Stimulated activated CD4-positive, alpha-beta T cell treated with anti-CD3 and anti-CD28 coated beads, Interleukin-2, amount 100 ng/mL, for 24 hours (primary cell): ENCODE measurements at places on chromosomes 2 and 18.

DNA sequence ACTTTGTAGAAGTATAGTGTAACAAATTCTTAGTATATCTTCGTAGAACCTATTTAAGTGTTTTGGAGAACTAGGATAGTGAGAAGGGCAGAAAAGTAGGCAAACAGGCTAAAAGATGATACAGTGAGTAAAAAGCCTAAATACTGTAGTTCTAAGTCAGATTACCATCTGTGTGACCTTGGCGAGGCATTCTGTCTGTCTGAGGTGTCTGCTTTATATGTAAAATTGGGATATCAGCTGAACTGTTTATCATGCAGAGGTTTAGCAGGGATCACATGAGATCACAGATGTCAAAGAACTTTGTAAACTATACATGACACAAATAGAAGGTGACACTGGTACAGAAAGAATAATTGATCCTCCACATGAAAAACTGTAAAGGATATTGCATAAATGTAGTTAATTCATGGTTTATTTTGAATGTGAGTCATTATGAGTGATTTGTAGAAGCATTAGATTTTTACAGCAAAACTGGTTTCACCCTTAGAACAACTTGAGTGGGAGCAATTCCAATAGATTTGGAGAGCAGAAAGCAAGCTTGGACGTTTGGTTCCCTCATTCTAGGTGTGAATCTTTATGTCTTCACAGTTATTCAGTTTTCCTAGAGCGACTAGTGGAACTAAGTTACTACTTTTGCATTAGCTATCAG lies 41.9 kb downstream of the TAF1B start:
- no peak for DNase-seq

DNA sequence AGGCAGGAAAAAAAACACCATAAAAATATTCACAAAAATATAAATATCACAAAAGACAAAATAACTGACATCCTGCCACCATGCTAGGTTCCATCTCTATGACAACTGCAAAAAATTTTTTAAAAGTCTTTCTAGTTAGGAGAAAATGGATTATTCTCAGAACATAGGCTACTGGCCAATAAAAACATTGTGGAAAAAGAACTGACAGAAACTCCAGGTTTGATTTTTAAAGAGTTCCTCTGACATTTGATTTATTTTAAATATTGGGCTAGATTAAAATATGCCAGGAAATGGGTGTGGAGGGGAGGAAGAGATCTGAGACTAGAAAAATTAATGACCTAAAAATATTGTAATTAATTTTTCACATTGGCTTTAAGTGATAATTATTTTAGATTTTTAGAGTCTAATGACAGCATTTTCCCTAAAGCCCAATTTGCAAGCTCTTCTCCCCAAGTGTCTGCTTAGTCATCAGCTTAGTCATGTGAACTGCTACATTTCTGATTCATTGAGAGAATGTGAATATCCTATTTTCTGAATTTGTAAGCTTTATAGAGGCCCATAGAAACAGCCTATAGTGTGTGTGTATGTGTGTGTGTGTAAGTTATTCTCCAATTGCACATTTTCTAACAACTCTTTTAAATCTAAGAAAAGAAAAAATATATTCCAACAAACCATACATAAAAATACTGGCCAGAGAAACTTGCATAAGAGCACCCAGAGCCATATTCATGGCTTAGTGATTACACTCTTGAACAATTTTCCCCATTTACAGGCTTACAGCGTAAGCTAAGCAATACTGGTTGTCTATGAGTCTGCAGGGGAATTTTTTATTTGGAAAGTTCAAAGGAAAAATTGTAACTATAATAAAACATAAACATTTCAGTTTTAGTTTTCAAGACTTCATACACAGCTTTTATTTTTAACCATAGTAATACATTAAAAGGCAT lies 48.4 kb downstream of the TMEFF2 start:
- DNase-seq = no peak

DNA sequence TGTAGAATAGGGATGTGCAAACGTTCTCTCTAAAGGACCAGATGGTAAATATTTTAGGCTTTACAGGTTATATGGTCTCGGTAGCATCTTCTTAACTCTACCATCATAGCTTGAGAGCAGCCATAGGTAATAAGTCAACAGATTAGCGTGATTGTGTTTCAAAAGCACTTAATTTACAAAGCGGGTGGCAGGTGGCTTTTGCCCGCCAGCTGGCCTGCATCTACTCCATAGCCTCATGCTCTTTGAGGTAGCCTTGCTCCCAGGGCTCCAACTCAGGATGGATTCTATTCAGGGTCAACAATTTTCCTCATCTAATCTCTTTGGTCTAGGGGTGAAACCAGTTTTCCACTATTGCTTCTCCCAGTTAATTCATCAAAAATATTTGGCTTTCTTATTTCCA lies 5.0 kb upstream of the ATP9B start:
- DNase-seq = no peak

GRCh38 chr2:240339411-240340360 lies 95.8 kb upstream of the GPC1 start:
- DNase-seq = no peak

- DNase-seq = no peak
Measured at GRCh38 chr2:143843686-143844085, 676.2 kb downstream of the ZEB2 start.

- no peak for DNase-seq
Measured at GRCh38 chr2:9982248-9982647, 30.8 kb downstream of the GRHL1 start.

- DNase-seq = no peak
Measured at GRCh38 chr2:25955036-25955435, 27.3 kb downstream of the KIF3C start.

DNA sequence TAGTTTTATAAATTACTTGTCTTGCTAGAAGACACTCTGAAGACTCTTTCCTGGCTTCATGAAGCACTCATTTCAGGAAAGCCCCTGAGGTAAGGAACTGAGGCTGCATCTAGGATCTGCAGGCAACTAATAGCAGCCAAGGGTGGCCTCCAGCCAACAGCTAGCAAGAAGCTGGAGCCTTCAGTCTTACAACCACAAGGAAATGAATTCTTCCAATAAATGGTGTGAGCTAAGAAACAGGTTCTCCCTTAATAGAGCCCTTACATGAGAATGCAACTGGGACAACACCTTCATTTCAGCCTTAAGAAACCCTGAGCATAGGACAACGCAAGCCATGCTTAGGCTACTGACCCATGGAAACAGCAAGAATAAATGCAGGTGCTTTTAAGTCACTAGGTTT lies 254.6 kb upstream of the RBBP8 start:
- no peak for DNase-seq

GRCh38 chr18:715626-716025 lies 3.2 kb upstream of the ENOSF1 start:
- DNase-seq = no peak

- no peak for DNase-seq
Measured at GRCh38 chr18:22088029-22088428, 81.4 kb upstream of the GATA6 start.

GRCh38 chr2:203650860-203651613 lies 55.4 kb upstream of the CD28 start:
- no peak for DNase-seq

DNA sequence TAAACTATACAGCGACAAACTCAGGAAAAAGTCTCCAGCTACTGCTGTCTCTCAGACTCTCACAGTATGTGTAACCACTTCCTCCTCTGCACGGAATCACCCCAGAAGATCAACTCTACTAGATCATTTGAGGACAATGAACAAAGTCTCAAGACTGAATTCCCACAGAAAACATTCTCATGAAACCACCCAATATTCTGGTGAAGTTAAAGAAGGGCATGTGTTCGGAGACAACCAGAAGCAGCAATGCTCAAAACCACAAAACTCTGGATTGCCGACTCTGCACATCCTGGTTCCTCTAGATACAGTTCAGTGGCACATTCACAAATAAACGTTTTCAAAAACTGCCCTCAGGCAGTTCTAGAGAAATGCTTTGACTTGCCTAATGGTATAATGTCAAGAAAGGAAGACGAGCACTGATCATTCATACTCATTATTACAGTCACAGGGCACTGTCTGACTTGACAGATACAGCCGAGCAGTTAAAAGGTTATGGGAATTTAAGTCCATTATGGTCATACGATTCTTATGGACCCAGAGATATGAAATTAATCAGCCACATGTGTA lies 91.9 kb upstream of the STK17B start:
- no peak for DNase-seq

- no peak for DNase-seq
Measured at GRCh38 chr2:108942888-108943287, 46.1 kb downstream of the EDAR start.

GRCh38 chr2:238167761-238168160 lies 9.0 kb downstream of the ERFE start:
- no peak for DNase-seq

GRCh38 chr2:108267101-108267500 lies 21.6 kb upstream of the SULT1C2 start:
- DNase-seq = no peak
